ENCODE measurements at places on chromosomes 16 and 17. TPM values are rescaled to one million over a fixed set of nuclear protein-coding genes. Genes with fewer than 3 reads are reported as not detected.

DNA sequence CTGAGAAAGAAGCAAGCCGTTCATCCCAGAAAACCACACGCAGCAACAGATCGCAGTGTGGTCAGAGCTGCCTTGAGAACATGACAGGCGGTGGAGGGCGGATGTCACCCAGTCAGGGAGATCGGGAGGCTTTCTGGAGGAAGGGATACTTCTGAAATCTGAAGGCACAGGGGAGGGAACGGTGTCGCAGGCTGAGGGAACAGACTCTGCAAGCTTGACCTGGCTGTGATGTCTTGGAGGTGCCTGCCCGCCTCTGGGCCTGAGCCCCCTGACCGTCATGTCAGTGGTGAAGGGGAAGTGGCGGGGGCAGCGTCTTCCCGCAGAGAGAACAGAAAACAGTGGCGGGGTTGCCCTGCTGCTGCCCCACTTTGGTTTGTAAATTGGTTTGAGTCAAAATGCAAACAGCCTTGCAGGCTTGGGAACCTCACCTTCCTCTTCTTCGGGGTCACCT, 8.1 kb upstream of the ATP2A3 start:
- no peaks in the 10 kb centered on the region for H3K36me3 ChIP-seq
- H3K4me3 ChIP-seq = no peak overlapping the region
- no peak overlapping the region for H3K27ac ChIP-seq
- no peaks in the 10 kb centered on the region for H3K27me3 ChIP-seq
- peak; percentile 44 for DNase-seq
- peaks cover 12% of the 10 kb centered on the region for H3K4me1 ChIP-seq

Gene SMIM36
- not detected for total RNA-seq

DNA sequence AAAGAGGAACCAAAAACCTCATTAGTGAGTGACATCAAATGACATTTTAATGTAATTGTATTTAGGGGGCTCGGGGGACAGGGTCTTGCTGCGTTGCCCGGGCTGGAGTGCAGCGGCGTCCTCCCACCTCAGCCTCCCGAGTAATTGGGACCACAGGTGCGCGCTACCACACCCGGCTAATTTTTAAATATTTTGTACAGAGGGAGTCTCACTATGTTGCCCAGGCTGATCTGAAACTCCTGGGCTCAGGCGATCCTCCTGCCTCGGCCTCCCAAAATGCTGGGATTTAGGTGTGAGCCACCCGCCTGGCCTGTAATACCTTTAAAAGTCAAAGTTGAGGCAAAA, 581 bp downstream of the SNRNP25 start:
- H3K4me3 ChIP-seq = peak overlapping the region; percentile 90
- DNase-seq = peak; percentile 43
- H3K27me3 ChIP-seq = no peaks in the 10 kb centered on the region
- no peak overlapping the region for H3K27ac ChIP-seq

- H3K36me3 ChIP-seq = no peaks in the 10 kb centered on the region
- H3K4me3 ChIP-seq = no peak overlapping the region
- H3K4me1 ChIP-seq = no peaks in the 10 kb centered on the region
These were observed 7.6 kb downstream of the RCVRN start for GRCh38 chr17:9897372-9897968.

Gene TNFRSF17
- total RNA-seq = not detected

Measured in psoas muscle (tissue), 8 donors.